ENCODE measurements at places on chromosomes 6 and 20. TPM values are rescaled to one million over a fixed set of nuclear protein-coding genes. Genes with fewer than 3 reads are reported as not detected.

DNA sequence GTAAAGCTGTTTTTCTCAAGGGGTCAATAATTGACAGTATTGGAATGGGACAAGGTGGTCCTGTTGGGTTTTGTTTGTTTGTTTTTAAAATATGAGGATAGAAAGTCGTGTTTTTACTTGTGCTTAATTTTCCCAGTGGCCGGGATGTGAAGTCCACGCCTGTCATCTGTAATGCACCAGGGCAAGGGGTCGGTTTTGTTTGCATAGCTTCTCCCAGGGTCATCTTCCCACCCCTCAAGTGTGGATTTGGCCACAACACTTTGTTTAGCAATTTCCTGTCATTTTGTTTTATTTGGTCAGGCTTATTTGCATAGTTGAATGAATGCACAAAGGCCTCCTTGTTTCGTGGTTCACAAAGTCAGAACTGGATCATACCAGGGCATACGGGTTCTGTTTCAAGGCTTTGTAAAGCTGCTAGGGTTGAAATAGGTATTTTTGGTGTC lies 29.8 kb downstream of the SYNJ2 start:
- DNase-seq = no peak

FHL5 gene
- 3.9 TPM for polyA plus RNA-seq

GRCh38 chr6:12545619-12546409 lies 170.8 kb upstream of the PHACTR1 start:
- no peak for DNase-seq

GRCh38 chr6:144559865-144560593 lies 274.9 kb downstream of the UTRN start:
- DNase-seq = no peak

POU5F1 gene
- 0.52 TPM for polyA plus RNA-seq

DNA sequence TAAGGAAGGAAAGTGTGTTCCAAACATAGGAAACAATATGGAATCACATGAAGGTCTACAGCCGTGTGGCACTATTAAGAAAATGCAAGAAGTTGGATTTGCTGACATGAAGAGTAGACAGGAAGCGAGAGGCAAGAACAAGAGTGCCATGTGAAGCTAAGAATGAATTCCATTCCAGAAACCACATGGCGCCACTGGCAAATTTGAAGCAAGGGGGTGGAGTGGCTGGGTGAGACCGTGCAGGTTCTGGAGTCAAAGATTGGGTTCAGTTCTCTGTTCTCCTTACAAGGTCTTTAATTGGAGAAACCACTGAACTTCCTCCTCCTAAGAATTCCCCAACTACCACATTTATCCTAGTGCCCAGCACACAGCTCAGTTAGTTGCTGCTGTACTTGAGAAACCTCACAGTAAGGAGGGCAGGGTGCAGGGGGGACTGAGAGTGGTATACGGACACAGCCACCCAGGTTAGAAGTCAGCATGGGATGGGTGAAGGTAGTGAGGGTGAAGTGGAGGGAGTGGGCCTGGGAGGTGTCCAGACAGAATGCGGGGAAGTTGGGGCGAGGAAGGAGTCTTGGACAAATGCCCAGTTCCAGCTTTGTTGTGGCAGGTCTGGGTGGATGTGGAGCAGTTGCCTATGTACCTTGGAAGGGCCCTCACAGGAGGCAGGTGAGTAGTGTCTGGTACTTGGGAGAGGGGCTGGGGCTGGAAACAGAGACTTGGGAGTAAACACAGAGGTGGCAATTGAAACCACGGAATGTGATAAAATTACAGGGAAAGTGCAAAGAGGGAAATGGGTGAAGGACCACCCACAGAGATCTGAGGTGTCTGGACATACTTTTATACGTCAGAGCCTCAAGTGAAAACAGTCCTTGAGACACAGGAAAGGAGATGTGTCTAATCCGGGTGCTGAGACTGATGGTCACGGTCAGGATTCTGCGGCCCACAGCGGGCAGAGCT lies 14.3 kb downstream of the LYRM4 start:
- DNase-seq = no peak

DNA sequence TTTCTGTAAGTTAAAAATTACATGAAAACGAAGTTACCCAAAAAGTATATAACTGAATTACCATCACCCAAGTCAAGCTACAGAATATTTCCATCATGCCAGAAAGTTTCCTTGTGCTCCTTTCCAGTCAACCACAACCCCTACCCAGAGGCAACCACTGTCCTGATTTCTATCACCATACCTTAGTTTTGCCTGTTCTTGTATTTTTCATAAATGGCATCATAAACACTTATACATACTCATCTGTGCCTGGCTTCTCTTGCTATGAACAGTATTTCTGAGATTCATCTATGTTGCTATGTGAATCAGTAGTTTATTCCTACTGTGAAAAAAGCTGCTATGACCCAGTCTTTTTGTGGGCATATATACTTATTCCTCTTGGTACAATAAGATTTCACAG lies 7.4 kb downstream of the FKBP5 start:
- no peak for DNase-seq

TRIM31 gene
- 0.15 TPM for polyA plus RNA-seq

CCN6 gene
- polyA plus RNA-seq = not detected

SCRT2 gene
- not detected for polyA plus RNA-seq

GRCh38 chr20:53332022-53332837 lies 261.4 kb downstream of the ZNF217 start:
- DNase-seq = no peak

CDC25B gene
- 5.1 TPM for polyA plus RNA-seq

GPR63 gene
- 0.13 TPM for polyA plus RNA-seq

All from psoas muscle (tissue), 8 donors.